ENCODE measurements at places on chromosomes 2 and 18.
A peak's percentile ranks its signal among the peaks of the same experiment; 100 is the strongest.

- H3K27me3 ChIP-seq: no peaks in the 10 kb centered on the region
- DNase-seq: no peak
- no peak overlapping the region for H3K4me3 ChIP-seq
- H3K36me3 ChIP-seq: no peaks in the 10 kb centered on the region
Measured at GRCh38 chr2:216909541-216910210, 49.8 kb upstream of the TNP1 start.

DNA sequence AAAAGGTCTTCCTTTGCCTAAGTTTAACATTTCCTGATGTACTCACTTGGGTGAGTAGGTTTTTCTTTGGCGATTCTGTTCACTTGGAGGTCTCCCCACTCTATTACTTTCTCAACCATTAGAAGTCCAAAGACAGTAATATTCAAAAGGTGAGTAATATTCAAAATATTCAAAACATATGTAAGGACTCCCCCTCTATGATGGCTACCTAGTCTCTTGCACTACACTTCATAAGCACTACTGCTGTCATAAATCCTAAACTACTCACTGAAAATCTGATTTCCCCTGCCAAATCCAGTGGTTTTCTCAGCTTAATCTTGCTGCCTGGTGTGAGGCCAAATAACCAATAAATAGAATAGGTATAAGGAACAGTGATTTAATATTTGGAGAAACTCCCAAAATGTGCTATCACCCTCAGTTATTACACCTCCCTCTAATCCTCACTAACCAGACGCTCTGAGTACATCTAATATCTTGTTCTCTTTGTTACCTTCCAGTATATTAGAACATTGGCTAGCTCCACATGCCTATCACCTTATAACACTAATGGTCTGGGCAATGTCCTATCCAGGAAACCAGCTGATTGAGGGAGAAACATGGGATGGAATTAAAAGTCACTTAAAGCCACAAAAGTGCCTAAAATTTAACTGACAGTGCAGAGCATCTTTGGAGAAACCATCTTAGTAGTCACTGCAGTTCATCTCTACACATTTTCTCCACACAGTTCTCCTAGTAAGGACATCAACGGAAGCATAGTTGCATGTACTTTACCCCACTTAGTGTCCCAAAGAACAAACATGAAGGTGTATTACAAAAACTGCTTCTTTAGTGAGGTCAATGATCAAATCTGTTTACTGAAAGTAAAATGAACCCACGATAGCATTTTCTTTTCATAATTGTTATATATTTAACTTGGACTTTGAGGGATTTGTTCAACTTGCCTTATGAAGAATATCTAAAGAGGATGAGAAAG lies 54.8 kb downstream of the MBD2 start:
- H3K27me3 ChIP-seq: no peaks in the 10 kb centered on the region
- no peak overlapping the region for H3K4me3 ChIP-seq
- no peak for DNase-seq

DNA sequence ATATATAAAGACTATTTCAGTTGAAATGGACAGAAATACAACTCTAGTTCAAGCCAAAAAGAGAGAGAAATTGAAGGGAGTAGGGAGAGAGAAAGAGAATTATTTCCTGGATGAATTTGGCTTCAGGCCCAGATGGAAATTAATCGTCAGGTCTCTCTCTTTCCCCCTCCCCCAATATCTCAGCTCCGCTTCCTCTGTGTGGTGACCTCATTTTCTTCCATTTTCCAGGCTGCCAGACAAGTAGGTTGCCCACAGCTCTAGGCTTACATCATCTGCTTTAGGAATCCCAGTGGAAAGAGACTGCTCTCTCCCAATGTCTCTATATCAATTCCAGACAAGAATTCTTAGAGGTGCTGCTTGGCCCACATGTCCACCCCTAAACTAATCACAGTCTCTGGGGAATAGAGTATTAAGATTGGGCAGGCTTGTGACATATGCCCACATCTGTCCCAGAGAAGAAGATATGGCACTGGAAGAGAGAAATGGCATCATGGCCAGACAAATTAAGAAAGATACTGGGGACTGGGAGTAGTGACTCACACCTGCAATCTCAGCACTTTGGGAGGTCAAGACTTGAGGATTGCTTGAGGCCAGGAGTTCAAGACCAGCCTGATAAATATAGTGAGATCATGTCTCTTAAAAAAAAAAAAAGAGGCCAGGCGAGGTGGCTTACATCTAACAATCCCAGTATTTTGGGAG lies 37.2 kb upstream of the CFAP36 start:
- no peaks in the 10 kb centered on the region for H3K36me3 ChIP-seq
- no peaks in the 10 kb centered on the region for H3K4me1 ChIP-seq
- no peak overlapping the region for H3K27ac ChIP-seq
- no peaks in the 10 kb centered on the region for H3K27me3 ChIP-seq

- H3K4me1 ChIP-seq: no peaks in the 10 kb centered on the region
- no peak overlapping the region for H3K27ac ChIP-seq
- no peaks in the 10 kb centered on the region for H3K36me3 ChIP-seq
- no peak overlapping the region for H3K4me3 ChIP-seq
Measured at GRCh38 chr2:216023055-216023648, 9.8 kb upstream of the MREG start.

DNA sequence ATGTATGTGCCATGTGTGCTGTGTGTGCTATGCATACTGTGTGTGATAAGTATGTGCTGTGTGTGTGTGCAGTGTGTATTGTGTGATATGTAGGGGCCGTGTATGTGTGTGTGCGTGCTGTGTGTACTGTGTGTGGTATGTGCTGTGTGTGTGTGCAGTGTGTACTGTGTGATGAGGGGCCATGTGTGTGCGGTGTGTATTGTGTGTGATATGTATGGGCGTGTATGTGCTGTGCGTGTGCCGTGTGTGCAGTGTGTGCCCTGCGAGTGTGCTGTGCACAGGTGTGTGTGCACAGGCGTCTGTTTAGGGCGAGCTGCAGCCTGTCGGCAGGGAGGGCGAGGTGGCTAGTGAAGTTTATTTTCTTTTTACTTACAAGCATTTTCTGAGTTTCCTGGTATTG lies 16.1 kb downstream of the SNORC start:
- DNase-seq: peak; percentile 47
- H3K4me3 ChIP-seq: no peak overlapping the region
- no peaks in the 10 kb centered on the region for H3K36me3 ChIP-seq
- no peaks in the 10 kb centered on the region for H3K27me3 ChIP-seq

- no peak overlapping the region for H3K4me3 ChIP-seq
- no peaks in the 10 kb centered on the region for H3K27me3 ChIP-seq
- no peaks in the 10 kb centered on the region for H3K36me3 ChIP-seq
- no peak for DNase-seq
- no peak overlapping the region for H3K27ac ChIP-seq
- H3K4me1 ChIP-seq: no peaks in the 10 kb centered on the region
Measured at GRCh38 chr18:39781565-39781964, 2173.5 kb upstream of the PIK3C3 start.

DNA sequence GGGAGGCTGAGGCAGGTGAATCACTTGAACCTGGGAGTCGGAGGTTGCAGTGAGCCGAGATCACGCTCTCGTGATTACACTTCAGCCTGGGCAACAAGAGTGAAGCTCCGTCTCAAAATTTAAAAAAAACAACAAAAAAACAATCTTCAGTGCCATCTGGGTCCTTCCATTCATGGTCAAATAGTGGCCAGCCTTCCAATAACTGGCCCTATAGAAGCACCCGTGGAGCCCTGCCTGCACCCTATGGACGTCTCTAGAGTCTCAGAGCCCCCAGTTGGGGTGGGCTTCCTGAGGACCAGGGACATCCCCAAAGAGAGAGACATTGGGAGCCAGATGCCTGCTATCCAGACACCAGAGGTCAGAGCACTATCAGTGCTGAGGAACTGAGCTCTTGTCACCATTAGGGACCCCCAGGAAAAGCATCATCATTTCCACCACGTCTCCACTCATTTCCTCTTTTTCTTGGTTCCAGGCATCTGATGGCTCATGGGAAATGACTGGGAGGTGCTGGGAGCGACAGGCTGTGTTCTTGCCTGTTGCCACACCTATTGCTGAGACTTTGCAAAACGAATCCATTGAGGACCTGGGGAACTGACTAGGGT lies 9.4 kb downstream of the NEU2 start:
- no peak overlapping the region for H3K27ac ChIP-seq
- H3K4me3 ChIP-seq: no peak overlapping the region
- H3K4me1 ChIP-seq: no peaks in the 10 kb centered on the region
- no peaks in the 10 kb centered on the region for H3K36me3 ChIP-seq
- H3K27me3 ChIP-seq: no peaks in the 10 kb centered on the region
- no peak for DNase-seq

DNA sequence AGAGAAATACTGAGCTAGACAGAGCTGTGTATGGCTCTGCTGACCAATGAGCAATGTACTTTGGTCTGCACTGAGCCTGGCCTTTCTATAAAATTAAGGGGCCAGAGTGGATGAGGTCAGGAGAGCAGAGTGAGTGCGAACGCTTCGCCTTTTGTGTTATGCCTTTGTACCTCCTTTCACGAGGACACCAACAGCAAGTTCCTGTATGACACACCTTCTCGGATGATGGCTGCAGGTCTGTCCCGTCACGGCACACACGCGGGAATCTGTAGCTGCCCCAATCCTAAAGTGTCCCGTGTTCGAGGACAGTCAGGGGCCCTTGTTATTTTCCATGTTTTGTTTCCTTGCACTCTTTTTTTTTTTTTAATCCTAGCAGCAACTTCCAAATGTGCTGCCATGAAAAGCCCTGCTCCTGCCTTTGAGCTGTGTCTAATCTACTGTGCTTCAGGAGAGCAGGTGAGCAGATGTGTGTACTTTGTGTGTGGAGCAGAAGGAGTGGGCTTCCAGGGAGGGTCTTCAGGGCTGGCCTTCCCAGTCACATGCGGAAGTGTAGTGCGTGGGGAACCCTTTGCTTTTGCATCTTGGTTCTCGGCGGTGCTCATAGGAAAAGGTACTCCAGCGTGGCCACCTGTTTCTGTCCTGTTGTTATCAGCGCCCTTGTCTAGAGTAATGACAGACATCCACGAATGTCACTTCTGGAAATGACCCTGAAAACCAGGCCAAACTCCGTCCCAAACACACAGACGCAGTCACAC lies 213.2 kb downstream of the NDUFA10 start:
- DNase-seq: peak; percentile 46
- H3K27me3 ChIP-seq: no peaks in the 10 kb centered on the region
- peaks cover 9% of the 10 kb centered on the region for H3K4me1 ChIP-seq
- no peak overlapping the region for H3K4me3 ChIP-seq
- H3K36me3 ChIP-seq: no peaks in the 10 kb centered on the region

- H3K27me3 ChIP-seq: no peaks in the 10 kb centered on the region
- H3K27ac ChIP-seq: no peak overlapping the region
- no peaks in the 10 kb centered on the region for H3K4me1 ChIP-seq
- H3K4me3 ChIP-seq: no peak overlapping the region
Measured at GRCh38 chr2:26733413-26733812, 30.7 kb upstream of the SLC35F6 start.

DNA sequence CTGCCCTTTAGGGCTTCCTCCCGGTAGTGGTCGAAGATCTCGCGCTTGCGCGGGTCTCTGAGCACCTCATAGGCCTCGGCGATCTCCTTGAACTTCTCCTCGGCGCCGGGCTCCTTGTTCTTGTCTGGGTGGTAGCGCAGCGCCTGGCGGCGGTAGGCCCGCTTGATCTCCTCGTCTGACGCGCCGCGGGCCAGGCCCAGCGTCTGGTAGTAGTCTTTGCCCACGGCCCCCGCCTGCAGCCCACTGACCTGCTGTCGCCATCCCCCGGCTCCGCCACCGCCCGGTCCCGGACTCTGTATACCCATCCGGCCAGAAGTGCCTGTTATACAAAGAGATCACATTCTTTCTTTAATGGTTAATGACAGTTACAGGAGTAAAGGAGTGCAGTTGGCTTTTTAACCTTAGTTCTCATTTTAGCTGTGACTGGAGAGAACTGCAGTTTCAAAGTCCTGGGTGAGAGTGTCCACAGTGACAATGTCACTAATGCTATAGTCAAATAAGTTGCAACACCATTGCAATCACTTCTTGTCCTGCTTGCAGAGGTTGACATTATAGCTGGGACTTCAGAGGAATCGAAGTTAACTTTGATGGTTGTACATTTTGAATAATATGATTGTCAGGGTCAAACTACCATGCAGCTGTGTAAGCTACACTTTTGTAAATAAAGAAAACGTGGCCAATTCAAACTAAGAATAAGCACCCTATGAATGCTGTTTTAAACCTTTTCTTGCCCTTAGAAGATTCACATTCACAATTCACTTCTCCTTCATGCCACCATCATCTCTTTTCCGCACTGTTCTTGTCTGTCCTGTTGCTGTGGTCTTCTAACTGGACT lies 35.3 kb upstream of the CAVIN2 start:
- H3K4me3 ChIP-seq: no peak overlapping the region
- H3K4me1 ChIP-seq: no peaks in the 10 kb centered on the region
- DNase-seq: no peak
- H3K36me3 ChIP-seq: no peaks in the 10 kb centered on the region
- no peaks in the 10 kb centered on the region for H3K27me3 ChIP-seq

DNA sequence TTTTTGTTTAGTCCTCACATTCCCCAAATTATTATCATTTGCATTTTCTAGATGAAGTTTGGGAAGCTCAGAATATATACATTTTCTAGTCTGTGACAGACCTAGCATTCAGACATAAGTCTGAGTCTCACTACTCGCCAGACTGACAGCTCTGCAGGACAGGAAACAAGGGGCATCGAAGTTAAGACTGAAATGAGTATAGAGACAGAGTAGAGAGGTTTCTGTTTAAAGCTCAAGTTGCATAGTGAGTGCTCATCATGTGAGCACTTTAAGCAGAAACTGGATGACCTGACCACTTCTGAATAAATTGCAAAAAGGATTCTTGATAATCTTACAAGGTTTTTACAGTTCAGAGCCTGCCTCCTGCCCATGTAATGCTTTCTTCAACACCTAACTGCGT lies 1.1 kb downstream of the HADHB start:
- peak overlapping the region; percentile 76 for H3K4me3 ChIP-seq
- DNase-seq: no peak
- H3K27me3 ChIP-seq: no peaks in the 10 kb centered on the region
- H3K4me1 ChIP-seq: peaks cover 18% of the 10 kb centered on the region

GRCh38 chr2:29520001-29520400 lies 401.4 kb downstream of the ALK start:
- no peak overlapping the region for H3K4me3 ChIP-seq
- no peaks in the 10 kb centered on the region for H3K4me1 ChIP-seq
- H3K27ac ChIP-seq: no peak overlapping the region
- no peaks in the 10 kb centered on the region for H3K36me3 ChIP-seq
- DNase-seq: no peak

DNA sequence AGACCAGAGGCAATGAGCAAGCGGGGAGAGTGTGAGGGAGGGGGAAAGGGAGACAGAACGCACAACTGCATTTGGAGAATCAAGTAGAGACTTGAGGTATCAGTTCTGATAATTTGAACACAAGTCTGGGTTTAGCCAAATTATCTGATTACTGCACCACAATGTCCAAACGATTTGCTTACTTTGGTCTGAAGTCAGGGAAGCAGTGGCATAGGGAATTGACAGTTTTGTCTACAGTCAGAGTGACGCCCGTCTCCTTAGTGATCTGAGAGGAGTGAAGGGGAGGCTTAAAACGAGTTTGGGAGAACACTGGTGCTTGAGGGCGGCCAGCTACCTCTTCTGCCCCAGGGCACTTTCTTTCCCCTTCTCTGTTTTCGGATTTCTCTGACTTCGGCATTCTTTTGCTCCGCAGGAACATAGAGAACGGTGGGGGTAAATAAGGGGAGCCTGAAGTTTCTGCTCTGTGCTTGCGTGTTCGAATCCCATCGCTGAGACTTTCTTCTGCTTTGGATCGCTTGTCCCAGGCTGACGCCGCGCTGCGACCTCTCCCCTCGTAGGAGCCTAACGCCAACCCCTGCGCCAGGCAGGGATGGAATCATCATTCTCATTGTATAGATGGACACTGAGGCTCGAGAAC lies 2.9 kb upstream of the DLX2 start:
- peaks cover 98% of the 10 kb centered on the region for H3K27me3 ChIP-seq
- DNase-seq: no peak
- H3K36me3 ChIP-seq: no peaks in the 10 kb centered on the region
- peaks cover 32% of the 10 kb centered on the region for H3K4me1 ChIP-seq
- H3K27ac ChIP-seq: no peak overlapping the region

GRCh38 chr2:120395221-120396012 lies 49.5 kb downstream of the INHBB start:
- no peaks in the 10 kb centered on the region for H3K27me3 ChIP-seq
- peaks cover 7% of the 10 kb centered on the region for H3K4me1 ChIP-seq
- H3K27ac ChIP-seq: no peak overlapping the region
- no peak overlapping the region for H3K4me3 ChIP-seq
